ENCODE measurements at places on chromosomes 11 and 22.

GRCh38 chr22:11253000-11253511 is 4274.9 kb upstream of the OR11H1 start:
- DNase-seq: no peak

GRCh38 chr22:19995611-19996339 is 20.8 kb downstream of the ARVCF start:
- DNase-seq: no peak

- DNase-seq: no peak
Measured at GRCh38 chr11:128021349-128022006, 565.9 kb downstream of the ETS1 start.

- DNase-seq: no peak
Measured at GRCh38 chr11:61106296-61106695, 4.0 kb downstream of the CD5 start.
